ENCODE measurements at places on chromosomes 4 and X. TPM values are rescaled to one million over a fixed set of nuclear protein-coding genes. Genes with fewer than 3 reads are reported as not detected.
A peak's percentile ranks its signal among the peaks of the same experiment; 100 is the strongest.

GRCh38 chr4:134567461-134567860, 365.9 kb upstream of the PABPC4L start:
- no peaks in the 10 kb centered on the region for H3K27me3 ChIP-seq
- no peak overlapping the region for H3K4me3 ChIP-seq
- no peak for DNase-seq
- no peaks in the 10 kb centered on the region for H3K36me3 ChIP-seq
- no peaks in the 10 kb centered on the region for H3K4me1 ChIP-seq

The MAGEA11 gene
- total RNA-seq, result not detected

The NPY5R gene
- not detected for total RNA-seq

The PDGFC gene
- 30.6 TPM for total RNA-seq

- peak overlapping the region; percentile 86 for H3K27ac ChIP-seq
- DNase-seq, result no peak
- H3K27me3 ChIP-seq, result no peaks in the 10 kb centered on the region
Measured at GRCh38 chr4:185211035-185211434, 1.6 kb downstream of the SNX25 start.

GRCh38 chr4:178812866-178813265, 1370.6 kb upstream of the AGA start:
- H3K4me3 ChIP-seq, result no peak overlapping the region
- no peak for DNase-seq
- H3K4me1 ChIP-seq, result no peaks in the 10 kb centered on the region
- no peaks in the 10 kb centered on the region for H3K27me3 ChIP-seq

DNA sequence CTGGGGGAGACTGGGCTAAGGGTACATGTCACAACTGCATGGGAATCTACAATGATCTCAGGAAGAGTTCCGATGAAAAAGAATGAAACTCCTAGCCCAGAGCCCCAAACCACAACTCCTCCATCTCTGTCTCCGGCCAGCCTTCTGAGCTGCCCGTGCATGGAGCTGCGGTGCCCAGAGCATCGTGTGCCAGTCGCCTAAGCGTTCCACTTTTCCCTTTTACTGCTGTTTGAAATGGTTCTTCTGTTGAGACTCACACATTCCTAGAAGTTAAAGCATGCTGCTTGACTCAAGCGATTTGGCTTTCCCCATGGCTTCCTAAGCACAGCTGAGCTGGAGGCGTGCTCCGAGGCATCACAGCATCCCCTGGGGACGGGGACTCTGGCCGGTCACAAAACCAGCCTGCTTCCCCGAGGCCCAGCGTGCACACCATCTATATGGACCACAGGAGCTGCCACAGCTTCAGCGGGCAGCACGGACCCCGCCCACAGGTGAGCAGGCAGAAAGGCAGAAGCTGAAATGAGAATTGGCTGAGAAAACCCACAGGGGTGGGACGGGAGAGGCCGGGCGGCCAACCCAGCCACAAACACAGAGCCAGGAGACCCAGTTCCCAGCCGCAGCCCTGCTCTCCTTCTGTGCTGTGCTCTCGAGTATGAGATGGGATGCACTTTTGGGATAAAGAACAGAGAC, 5.0 kb downstream of the CCNQ start:
- peak; percentile 1 for DNase-seq
- H3K4me3 ChIP-seq, result no peak overlapping the region
- no peaks in the 10 kb centered on the region for H3K27me3 ChIP-seq
- H3K36me3 ChIP-seq, result peaks cover 45% of the 10 kb centered on the region
- no peak overlapping the region for H3K27ac ChIP-seq
- H3K4me1 ChIP-seq, result peaks cover 6% of the 10 kb centered on the region

DNA sequence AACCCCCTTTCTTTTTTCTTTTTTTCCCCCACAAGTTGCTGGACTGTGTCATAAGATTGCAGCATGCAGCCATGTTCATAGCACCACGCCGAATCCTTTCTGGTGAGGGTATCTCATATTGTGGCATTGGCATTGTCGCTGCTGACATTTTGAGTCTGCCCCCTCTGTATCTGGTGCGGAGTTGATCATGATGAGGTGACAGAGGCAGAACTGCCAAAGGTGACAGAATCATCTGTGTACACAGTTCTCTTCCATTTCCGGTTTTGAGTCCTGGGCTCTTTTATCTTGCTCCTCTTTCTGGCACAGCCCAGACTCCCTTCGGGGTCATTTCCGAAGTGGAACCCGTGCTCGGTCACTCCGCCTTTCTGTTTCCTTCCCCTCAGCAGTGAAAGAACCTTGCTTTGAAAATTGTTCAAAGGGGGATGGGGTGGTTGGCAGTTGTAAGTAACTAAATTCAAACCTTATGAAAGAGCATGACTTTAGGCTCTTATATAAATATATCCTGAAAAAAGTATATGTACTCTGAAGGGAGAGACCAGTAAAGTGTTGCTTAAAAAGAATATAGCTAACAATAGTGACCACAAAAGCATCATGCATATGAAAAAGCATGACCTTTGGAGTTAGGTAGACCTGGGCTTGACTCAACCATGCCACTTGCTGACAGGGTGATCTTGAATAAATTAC, 55.0 kb upstream of the BMP2K start:
- H3K4me1 ChIP-seq, result peaks cover 27% of the 10 kb centered on the region
- H3K27ac ChIP-seq, result peak overlapping the region; percentile 27

The DRP2 gene
- total RNA-seq, result not detected

DNA sequence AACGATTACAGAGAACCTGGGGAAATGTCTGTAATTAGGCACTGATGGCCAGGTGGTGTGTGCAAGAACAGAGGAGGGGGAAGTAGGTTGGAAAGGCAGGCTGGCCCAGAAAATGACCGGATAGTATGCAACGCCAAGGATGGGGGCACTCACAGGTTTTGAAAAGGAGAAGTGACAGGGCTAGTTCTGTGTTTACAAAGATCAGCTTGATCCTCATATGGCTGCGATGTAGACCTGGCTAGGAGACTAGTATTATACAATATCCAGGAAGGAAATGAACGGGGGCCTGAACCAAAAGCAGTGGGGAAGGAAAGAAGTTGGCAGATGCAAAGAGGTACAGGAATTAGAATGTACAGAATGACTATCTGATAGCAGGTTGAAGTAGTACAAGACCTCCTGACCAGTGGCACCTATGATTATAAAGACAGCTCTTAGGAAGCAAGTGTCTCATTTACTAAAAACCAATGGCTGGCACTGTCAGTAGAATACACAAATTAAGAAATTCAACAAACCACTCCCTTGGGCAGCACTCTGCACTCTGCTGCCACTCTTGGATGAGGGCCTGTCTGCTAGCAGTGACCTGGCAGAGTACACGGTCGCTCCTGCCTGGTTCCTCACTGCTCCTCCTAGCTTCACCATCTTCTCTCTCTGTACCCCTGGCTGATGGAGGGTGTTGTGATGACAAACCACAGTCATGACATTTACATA, 14.1 kb downstream of the MFAP3L start:
- no peaks in the 10 kb centered on the region for H3K27me3 ChIP-seq
- no peak overlapping the region for H3K27ac ChIP-seq
- no peak overlapping the region for H3K4me3 ChIP-seq
- H3K4me1 ChIP-seq, result no peaks in the 10 kb centered on the region
- no peak for DNase-seq

- no peaks in the 10 kb centered on the region for H3K36me3 ChIP-seq
- H3K4me3 ChIP-seq, result no peak overlapping the region
- H3K27ac ChIP-seq, result no peak overlapping the region
- H3K4me1 ChIP-seq, result no peaks in the 10 kb centered on the region
Measured at GRCh38 chr4:187141101-187141500, 417.4 kb upstream of the FAT1 start.

The MID1IP1 gene
- 95.5 TPM for total RNA-seq

DNA sequence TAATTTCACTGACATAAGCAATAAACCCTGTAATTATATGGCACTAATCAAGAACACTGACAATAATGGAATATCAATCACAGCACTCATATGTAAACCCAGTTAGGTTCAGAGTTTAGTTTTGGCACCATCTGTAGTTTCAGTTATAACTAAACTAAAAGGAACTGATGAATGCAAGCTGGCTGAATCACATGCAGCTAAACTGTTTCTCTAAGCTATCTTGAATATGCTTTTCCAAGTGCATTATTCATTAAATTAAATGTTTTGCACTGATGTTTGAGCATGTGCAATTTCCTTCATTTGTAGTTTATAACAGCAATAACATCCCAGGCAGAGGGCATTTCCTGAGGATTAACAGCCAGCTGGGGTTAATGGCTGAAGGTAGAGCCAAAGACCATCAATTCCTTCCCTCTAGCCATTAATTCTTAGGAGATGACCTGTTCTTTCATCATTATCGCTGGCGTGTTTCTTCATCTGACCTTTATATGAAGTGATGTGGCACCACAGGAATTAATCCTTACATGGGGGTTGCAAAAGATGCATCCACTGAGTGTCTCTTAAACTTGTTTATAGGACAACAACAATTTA, 562.8 kb upstream of the IGFBP7 start:
- H3K4me1 ChIP-seq, result no peaks in the 10 kb centered on the region
- DNase-seq, result no peak
- H3K27ac ChIP-seq, result no peak overlapping the region
- H3K27me3 ChIP-seq, result no peaks in the 10 kb centered on the region
- no peaks in the 10 kb centered on the region for H3K36me3 ChIP-seq
- no peak overlapping the region for H3K4me3 ChIP-seq

- no peak overlapping the region for H3K27ac ChIP-seq
- DNase-seq, result no peak
- no peaks in the 10 kb centered on the region for H3K36me3 ChIP-seq
Measured at GRCh38 chr4:5322321-5322720, 271.0 kb downstream of the STK32B start.

The SPARCL1 gene
- total RNA-seq, result 299 TPM

- H3K4me3 ChIP-seq, result no peak overlapping the region
- H3K27ac ChIP-seq, result no peak overlapping the region
- H3K4me1 ChIP-seq, result no peaks in the 10 kb centered on the region
- H3K27me3 ChIP-seq, result no peaks in the 10 kb centered on the region
- no peak for DNase-seq
Measured at GRCh38 chr4:71595576-71596108, 188.2 kb downstream of the GC start.

GRCh38 chrX:150715184-150715583, 22.0 kb downstream of the MTMR1 start:
- no peaks in the 10 kb centered on the region for H3K36me3 ChIP-seq
- no peak overlapping the region for H3K27ac ChIP-seq
- H3K27me3 ChIP-seq, result no peaks in the 10 kb centered on the region
- H3K4me3 ChIP-seq, result no peak overlapping the region
- DNase-seq, result no peak

The PRR27 gene
- total RNA-seq, result not detected

DNA sequence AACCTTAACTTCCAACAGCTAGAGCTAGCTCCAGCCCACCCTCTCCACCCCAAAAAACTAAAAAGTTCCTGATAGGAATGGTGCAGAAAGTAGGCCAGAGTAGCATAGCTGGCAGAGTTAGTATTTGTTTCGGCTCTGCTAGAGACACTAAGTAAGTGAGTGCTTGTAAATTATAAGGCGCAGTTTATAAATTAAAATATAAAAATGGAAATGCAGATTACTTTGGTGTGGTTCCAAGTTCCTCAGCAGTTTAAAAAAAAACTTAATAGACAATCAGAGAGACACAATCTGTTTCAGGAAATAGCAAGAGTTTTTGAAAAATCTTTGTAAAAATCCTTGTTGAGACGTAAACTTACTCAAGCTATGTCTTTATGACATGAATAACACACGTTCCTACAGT, 2.8 kb upstream of the LGI2 start:
- H3K4me3 ChIP-seq, result no peak overlapping the region
- peaks cover 28% of the 10 kb centered on the region for H3K27me3 ChIP-seq

DNA sequence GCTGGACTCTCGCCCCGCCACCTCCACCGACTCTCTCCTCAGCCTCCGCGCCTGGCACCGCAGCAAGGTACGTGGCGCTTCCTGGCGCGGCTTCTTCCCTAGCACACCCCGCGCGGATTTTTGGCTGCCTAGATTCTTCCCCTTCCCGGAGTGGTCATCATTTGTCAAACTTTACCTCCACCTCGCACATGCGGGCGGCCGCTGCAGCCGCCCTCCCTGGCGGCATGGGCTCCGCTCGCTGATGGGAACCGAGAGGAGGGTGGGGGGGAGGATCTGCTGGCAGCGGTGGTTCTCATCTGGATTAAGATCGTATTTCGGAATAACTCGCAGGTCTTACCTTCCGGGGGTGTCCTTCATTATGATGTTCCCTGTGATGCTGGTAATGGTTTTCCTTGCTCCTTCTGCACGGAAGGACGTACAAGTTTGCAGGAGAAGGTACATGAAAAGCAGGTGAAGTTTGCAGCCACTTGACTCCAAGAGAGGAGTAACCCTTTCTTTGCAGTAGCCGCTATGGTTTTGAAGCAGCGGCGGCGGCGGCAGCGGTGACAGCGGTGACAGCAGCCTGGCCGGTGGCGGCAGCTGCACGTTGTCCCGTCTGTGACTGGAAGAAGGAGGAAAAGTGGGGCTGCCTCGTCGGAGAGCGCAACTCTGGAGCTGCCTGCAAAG, 2183.9 kb upstream of the TENM3 start:
- H3K27me3 ChIP-seq, result peaks cover 53% of the 10 kb centered on the region
- H3K27ac ChIP-seq, result no peak overlapping the region
- peaks cover 16% of the 10 kb centered on the region for H3K4me1 ChIP-seq

The TASL gene
- 8.0 TPM for total RNA-seq

DNA sequence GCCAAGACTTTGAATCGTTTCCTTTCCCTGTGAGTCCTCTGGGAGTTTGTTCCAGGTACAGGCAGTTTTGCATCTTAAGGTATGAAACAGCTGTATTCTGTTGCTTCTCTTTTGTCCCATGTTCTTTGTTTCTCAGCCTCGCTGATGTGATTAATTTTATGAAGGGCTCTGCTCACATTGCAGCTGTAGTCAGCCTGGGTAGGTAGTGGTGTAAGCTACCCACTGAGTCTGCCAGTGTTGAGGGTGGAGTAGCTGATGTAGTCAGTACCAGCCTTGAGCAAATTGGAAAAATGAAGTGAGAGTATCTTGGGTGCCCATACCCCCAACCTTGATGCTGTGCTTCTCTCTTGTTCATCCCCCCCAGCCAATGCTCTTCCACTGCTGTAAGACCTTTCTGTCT, 139.6 kb upstream of the SMIM31 start:
- no peak for DNase-seq
- H3K4me1 ChIP-seq, result no peaks in the 10 kb centered on the region
- no peak overlapping the region for H3K4me3 ChIP-seq
- H3K27me3 ChIP-seq, result no peaks in the 10 kb centered on the region

- H3K36me3 ChIP-seq, result no peaks in the 10 kb centered on the region
- DNase-seq, result no peak
- no peaks in the 10 kb centered on the region for H3K27me3 ChIP-seq
- no peak overlapping the region for H3K4me3 ChIP-seq
- peaks cover 38% of the 10 kb centered on the region for H3K4me1 ChIP-seq
Measured at GRCh38 chr4:41069838-41070237, 144.5 kb downstream of the APBB2 start.

DNA sequence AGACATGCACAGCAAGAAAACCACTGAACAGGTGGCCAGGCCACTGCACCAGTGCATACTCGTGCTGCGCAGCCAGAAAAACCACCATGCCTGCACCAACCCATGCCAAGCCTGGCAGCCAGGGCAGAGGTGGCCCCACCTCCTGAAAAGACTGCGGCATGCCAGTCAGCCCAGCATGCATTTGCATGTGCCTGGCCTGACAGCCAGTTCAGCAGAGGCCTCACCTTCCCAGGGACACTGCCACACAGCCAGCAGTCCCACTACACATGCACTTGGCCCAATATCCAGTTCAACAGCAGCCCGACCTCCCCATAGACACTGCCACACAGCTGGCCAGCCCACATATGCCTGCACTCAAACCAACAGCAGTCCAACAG, 43.5 kb upstream of the DDX60 start:
- no peak for DNase-seq
- H3K27ac ChIP-seq, result no peak overlapping the region
- no peak overlapping the region for H3K4me3 ChIP-seq
- H3K36me3 ChIP-seq, result peaks cover 30% of the 10 kb centered on the region
- no peaks in the 10 kb centered on the region for H3K27me3 ChIP-seq
